Stimulated activated CD8-positive, alpha-beta memory T cell treated with anti-CD3 and anti-CD28 coated beads, Interleukin-7, amount 100 ng/mL, for 48 hours (primary cell): ENCODE measurements at places on chromosomes 12 and 14.

DNA sequence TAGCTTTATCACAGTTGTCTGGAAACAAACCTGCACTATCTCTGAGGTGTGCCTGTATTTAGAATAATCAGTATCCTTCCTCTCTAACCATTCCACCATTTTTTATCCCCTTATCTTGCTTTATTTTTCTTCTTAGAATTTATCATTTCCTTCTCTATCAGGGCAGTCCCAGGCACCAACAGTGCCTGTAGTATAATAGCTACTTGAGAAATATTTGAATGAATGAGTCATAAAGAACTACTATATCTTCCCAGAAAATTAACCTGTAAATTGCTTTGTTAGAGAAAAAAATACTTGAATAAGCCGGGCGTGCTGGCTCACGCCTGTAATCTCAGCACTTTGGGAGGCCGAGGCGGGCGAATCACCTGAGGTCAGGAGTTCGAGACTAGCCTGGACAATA lies 21.2 kb upstream of the FOXJ2 start:
- no peak for DNase-seq

GRCh38 chr12:105698075-105698474 lies 367.6 kb downstream of the C12orf75 start:
- no peak for DNase-seq

GRCh38 chr14:68694516-68695235 lies 98.2 kb downstream of the ZFP36L1 start:
- no peak for DNase-seq

- DNase-seq: no peak
Measured at GRCh38 chr12:53551889-53552291, 44.6 kb upstream of the NPFF start.

DNA sequence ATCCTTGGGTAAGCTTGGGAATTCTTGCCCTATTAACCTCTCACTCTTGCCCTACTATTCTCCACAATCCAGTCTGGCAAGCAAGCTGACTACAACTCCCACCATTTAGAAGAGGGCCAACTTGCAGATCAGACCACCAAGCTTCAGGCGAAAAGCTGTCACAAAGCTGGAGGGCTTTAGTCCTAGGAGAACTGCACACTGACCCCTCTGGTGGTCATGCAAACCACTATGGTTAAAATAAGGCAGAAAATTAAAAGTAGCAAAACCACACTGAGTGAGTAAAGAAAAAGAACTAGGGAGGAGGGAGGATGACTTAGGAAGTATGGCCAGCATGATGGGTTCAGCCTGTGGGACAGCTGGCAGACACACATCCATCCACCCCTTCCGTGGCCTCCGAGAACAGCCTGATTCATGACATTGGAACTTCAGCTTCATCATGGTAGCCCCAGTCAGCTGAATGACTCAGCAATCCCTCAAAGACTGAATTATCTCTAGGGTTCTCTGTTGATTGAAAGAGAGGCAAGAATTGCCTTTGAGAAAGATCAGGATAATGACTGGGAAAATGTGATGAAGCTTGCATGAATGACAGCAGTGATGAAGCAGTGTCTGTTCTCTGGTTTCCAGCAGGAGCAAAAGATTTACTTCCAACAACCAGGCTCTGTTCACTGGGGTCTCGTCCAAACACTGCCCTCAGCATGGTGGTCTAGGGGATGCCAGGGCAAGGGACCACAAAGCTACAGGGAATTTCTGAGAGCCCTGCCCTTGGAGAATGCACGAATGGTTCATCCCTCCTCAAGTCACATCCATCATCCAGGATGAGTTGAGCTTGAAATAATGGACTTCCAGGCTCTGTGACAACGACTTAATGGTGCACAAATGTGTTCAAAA lies 24.4 kb downstream of the PITPNM2 start:
- DNase-seq: no peak

DNA sequence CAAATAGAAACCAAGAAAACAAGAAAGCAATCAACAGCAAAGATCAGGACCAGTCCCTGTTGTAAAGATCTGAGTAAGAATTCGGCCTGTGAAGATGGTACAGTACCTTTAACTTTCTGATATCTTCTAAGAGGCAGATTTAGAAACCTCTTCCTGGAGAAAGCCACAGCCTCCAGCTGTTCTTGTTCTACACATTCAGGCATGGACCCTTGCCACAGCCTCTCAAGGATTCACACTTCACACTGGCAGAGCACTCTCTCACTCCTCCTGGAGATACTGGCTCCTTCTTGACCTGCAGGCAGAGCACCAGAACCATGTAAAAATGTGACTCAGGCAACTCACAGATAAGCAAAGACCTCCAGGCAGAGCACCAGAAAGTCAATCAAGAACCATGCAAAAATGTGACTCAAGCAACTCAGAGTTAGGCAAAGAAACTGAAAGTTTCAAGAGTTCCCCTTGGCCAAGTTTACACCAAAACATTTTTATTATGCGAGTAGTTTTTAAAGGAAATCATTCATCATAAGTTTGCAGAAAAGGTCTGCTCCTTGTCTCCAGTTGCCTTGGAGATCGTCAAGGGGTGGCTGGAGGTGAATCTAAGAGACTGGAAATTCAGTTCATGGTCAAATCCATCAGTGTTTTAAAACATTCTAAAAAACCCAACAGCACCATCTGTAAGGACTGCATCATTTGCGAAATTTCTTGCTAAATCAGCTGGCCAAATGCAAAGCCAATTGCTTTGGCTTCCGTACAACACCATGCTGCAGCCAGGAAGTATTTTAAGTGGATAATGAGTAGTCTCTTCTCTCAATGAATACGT lies 119.3 kb upstream of the MDM1 start:
- peak; percentile 37 for DNase-seq

DNA sequence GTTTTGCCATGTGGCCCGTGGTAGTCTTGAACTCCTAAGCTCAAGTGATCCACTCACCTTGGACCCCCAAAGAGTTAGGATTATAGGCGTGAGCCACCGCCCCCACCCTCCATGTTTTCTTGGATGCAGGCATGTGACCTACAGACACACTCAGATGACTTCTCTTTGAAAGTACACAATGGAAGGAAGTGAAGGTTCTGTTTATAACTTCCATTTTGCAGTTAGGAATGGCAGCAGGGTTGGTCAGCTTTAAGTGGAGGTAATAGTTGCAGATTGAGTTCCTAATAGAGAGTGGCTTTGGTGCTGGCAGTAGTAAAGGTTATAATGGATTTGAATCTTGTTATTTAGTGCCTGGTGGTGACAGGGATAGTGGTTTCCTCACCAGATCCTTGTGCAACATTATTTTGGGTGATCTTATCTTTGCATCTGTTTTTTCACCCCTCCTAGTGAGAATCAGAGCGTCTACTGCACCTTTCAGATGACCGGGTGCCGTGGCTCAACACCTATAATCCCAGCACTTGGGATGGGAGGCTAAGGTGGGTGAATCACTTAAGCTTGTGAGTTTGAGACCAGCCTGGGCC lies 15.3 kb downstream of the LARP4 start:
- no peak for DNase-seq

DNA sequence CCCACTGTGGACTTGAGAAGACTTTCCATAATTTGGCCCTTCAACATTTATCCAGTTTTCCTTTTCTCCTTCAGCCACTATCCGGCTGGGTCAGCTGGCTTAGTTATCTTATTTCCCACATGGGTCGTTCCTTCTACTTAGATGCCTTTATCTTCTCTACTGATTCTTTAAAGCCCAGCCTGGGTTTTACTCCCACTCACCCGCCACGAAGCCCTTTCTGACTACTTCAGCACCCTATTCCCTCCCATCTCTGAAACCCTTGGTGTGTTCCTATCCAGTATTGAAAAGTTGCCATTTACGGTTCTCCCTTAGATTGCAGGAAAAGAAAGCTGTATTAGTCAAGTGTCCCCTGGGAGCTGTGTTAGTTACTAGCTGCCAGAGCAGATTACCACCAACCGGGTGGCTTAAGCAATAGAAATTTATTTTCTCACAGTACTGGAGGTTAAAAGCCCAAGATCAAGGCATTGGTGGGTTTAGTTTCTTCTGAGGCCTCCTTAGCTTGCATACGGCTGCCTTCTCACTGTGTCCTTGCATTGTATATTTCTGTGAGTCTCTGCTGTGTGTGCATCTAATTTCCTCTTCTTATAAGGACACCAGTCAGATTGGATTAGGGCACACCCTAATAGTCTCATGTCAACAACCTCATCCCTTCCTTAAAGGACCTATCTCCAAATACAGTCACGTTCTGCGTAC lies 105.5 kb downstream of the GPATCH2L start:
- DNase-seq: no peak

- no peak for DNase-seq
Measured at GRCh38 chr12:17992002-17992656, 97.9 kb downstream of the RERGL start.
